Stimulated activated memory B cell treated with anti-CD40 and anti-IgM and Interleukin-4, amounts not matched to agents 10 μg/mL and 1 μg/mL and 100 μg/mL, for 72 hours (primary cell): ENCODE measurements at places on chromosomes 1 and 21.
A peak's percentile ranks its signal among the peaks of the same experiment; 100 is the strongest.

GRCh38 chr21:41596241-41596925 lies 88.4 kb upstream of the TMPRSS2 start:
- peaks cover 1% of the 10 kb centered on the region for H3K4me1 ChIP-seq
- H3K36me3 ChIP-seq: no peaks in the 10 kb centered on the region
- no peak for ATAC-seq

GRCh38 chr21:42193721-42194120 lies 25.2 kb upstream of the ABCG1 start:
- H3K36me3 ChIP-seq: no peaks in the 10 kb centered on the region
- ATAC-seq: no peak
- peaks cover 32% of the 10 kb centered on the region for H3K4me1 ChIP-seq
- no peaks in the 10 kb centered on the region for H3K27me3 ChIP-seq
- H3K4me3 ChIP-seq: no peak overlapping the region

DNA sequence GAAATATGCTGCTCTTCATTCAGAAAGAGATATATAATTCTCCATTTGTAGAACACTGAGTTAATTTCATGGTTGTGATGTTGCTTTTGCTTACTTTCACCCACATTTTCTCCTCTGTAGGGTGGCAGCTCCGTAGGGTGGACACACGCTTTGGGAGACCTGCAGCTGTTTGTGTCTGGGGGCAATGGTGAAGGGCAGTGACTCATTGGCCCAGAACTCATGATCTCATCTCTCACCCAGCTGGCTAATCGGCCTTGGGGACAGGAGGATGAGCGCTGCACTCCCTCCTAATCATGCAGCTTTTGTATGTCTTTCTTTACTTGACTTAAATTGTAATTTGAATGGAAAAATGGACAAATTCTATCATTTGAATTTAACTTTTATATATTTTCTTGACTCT lies 9.6 kb downstream of the DISC1 start:
- no peaks in the 10 kb centered on the region for H3K27me3 ChIP-seq
- H3K4me1 ChIP-seq: no peaks in the 10 kb centered on the region
- H3K4me3 ChIP-seq: no peak overlapping the region
- no peak overlapping the region for H3K27ac ChIP-seq
- ATAC-seq: no peak

DNA sequence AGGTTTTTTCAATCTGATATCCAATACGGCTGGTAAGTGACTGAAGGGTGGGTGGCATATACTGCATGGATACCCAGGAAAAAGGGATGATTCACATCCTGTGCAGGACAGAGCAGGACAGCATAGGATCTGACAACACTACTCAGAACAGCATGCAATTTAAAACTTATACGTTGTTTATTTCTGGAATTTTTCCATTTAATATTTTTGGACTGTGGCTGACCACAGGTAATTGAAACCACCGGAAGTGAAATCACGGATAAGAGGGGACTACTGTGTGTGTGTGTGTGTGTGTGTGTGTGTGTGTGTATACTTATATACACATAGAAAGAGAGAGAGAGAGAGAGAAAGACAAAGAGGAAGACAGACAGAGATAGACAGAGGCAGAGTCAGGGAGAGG lies 23.0 kb downstream of the ERICH3 start:
- ATAC-seq: no peak
- peak overlapping the region; percentile 22 for H3K27ac ChIP-seq
- no peaks in the 10 kb centered on the region for H3K27me3 ChIP-seq
- H3K4me3 ChIP-seq: no peak overlapping the region
- peaks cover 34% of the 10 kb centered on the region for H3K4me1 ChIP-seq
